Lung (tissue), 17 donors: ENCODE measurements at places on chromosomes 7 and 10. TPM values are rescaled to one million over a fixed set of nuclear protein-coding genes. Genes with fewer than 3 reads are reported as not detected.

GRCh38 chr10:4278186-4278585 lies 493.2 kb upstream of the KLF6 start:
- DNase-seq = peak; percentile 98

GRCh38 chr10:18777258-18777657 lies 118.0 kb downstream of the ARL5B start:
- DNase-seq = no peak

GRCh38 chr7:102111061-102112041 lies 175.3 kb upstream of the SH2B2 start:
- no peak for DNase-seq

GRCh38 chr10:133133471-133134231 lies 26.4 kb upstream of the KNDC1 start:
- no peak for DNase-seq

DNA sequence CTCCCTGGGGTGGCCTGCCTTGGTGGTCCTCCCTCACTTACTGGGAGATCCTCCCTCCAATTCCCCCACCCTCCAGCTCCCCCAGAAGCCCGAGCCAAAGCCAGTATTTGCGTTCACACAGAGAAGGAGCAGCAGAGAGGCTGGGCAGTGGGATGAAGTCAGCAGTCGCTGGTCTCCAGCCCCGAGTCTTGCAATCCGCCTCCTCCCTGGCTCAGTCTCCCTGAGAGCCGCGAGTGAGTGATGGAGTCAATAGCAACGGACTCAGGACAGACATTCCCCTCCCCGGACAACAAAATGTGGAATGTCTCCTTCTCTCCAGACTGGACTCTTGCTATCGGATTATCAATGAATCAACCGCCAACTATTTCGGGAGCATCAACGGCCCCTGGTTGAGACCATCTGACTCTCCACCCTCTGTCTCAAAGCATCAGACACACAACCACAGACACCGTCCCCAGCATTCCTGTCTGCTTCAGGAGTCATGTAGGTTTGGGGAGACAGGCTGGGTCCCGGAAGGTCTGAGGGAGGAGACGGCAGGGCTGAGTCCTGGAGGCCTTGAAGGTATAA lies 178.4 kb downstream of the SH3PXD2A start:
- DNase-seq = peak; percentile 68

GRCh38 chr7:149496642-149497391 lies 792 bp downstream of the ZNF746 start:
- peak; percentile 58 for DNase-seq

- DNase-seq = peak; percentile 29
Measured at GRCh38 chr10:96512524-96513304, 1.0 kb downstream of the TLL2 start.

GRCh38 chr7:121397822-121398221 lies 1.7 kb upstream of the FAM3C start:
- DNase-seq = no peak

- DNase-seq = no peak
Measured at GRCh38 chr7:46386428-46387399, 465.6 kb upstream of the IGFBP3 start.

DNA sequence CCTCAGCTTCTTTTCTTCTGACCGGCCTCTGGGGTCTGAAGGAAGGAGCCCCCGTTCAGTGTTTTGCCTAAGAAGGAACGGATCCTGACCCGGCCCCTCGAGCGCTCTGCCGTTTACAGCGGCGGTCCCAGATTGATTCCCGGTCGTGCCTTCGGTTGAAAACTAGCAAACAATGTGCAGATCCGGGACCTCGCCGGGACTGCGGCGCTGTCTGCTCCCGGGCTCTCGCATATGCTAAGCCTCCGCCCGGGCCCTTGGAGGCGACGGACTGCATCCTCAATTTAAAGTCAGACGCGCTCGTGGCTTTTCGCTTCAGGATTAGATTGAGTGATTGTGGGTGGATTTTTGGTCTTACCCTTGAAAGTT lies 559 bp downstream of the DBF4 start:
- peak; percentile 76 for DNase-seq

- no peak for DNase-seq
Measured at GRCh38 chr7:30463405-30464145, 15.0 kb downstream of the NOD1 start.

DNA sequence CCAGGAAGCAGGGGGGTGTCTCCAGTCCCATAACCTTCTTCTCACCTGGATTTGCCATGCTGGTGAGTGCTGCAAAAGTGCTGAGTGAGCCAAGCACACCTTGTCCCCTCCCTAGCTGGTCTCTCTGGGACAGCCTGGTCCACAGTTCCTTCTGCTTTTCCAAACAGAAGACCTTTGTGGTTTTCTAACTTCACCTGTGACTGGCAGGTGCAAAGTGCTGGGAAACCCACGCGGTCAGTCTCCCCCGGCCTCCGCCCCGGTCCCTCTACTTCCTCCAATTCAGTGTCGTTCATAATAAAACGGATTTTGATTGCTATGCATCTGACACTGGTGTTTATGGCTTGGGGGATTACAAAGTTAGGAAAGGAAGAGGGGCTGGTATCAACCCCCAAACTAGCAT lies 37.1 kb downstream of the RBAK start:
- DNase-seq = no peak

- peak; percentile 7 for DNase-seq
Measured at GRCh38 chr10:72567889-72568640, 57.8 kb downstream of the MICU1 start.

DNA sequence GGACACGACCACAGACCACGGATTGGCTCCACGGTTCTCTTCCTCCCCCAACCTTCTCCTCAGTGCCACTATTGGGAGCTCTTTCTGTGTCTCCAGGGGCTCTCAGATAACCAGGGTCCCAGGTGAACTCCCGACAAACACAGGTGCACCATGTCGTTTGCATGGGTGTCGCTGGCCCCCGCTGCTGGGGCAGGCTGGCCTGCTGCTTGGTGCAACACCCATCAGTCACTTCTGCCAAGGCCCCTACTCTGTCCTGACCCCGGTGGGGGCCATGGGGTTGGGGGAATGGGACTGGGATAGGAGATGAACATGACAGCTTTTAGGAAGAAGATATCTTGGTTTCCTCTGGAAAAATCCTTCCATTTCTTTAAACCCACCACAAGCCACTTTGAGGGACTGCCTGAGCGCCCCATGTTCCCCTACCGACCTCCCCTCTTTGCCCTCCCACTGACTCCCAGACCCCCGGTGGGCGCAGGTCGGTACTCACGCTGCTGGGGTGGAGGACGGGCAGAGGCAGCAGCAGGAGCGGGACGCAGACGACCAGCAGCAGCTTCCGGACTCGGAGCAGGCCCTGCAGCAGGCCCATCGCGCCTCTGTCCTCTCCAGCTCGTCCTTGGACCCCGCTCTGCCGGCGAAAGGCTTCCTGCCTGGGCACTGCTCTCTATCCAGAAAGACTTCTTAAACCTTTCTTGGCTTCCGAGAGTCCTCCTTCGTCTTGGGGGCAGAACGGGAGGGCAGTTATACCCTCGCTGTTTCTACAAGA lies 894 bp downstream of the SLC13A4 start:
- no peak for DNase-seq

GRCh38 chr7:35261476-35262285 lies 7.8 kb upstream of the TBX20 start:
- peak; percentile 15 for DNase-seq

GRCh38 chr10:33489501-33490176 lies 155.2 kb upstream of the NRP1 start:
- DNase-seq = peak; percentile 18

DNA sequence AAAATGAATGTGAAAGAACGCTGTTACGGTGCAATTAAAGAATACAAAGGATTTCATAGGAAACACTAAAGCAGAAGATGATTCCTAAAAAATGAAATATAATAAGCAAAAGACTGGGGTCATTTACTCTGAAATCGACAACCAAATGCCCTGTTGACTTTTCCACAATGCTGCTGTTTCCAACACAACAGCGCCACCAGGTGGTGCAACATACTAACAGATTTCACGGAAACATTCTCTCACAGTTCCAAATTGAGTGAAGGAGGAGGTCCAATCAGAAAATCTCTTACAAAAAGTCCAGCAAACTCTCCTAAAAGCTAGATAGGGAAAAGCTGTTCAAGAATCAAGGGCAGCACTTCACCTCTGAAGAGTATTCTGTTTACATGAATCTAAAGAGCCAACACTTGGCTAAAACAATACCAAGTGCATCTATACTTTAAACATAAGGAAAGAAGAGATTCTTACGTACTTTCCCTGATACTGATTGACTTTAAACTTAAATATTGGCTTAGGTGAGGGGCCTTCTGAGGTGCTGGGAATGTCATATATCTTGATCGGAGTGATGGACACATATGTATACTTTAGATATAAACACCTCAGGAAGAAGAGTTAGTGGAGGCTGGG lies 55.9 kb downstream of the UPF2 start:
- DNase-seq = peak; percentile 79

DNA sequence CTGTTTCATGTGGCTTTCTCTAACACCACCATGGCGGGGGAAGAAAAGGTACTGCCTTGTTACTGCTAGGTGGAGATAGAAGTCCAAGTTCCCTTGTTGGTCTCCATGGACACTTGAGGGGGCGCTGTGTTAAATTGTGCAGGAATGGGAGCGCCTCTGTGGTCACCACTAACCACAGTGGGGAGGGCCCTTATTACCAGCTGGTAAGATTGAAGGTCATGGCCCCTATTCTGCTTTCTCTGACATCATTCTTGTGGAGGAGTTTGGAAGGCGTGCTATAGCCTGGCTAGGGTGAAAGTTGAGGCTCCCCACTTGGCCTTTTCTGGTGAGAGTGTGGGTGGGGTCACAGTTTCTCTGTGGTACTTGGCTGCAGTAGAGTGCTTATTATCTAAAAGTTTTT lies 14.9 kb upstream of the MXI1 start:
- no peak for DNase-seq

- peak; percentile 22 for DNase-seq
Measured at GRCh38 chr10:77377678-77378352, 259.8 kb downstream of the KCNMA1 start.

DNA sequence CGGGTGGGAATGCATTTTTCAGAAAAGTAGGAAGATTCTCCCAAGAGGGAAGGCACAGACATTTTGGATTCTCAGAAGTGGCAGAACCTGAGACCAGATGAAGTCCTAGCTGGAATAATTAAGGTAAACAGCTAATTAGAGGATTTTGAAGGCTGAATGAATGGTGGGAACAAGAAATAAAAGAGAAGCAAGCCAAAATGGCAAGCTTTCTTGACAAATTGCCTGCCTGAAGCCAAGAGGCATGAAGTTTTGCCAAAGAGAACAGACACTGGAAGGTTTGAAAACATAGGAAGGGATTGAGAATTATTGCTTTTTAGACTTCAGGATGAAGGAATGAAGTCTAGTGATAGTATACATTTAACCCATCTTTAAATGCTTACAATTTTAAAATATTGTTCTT lies 115.0 kb upstream of the SEM1 start:
- DNase-seq = no peak

DNA sequence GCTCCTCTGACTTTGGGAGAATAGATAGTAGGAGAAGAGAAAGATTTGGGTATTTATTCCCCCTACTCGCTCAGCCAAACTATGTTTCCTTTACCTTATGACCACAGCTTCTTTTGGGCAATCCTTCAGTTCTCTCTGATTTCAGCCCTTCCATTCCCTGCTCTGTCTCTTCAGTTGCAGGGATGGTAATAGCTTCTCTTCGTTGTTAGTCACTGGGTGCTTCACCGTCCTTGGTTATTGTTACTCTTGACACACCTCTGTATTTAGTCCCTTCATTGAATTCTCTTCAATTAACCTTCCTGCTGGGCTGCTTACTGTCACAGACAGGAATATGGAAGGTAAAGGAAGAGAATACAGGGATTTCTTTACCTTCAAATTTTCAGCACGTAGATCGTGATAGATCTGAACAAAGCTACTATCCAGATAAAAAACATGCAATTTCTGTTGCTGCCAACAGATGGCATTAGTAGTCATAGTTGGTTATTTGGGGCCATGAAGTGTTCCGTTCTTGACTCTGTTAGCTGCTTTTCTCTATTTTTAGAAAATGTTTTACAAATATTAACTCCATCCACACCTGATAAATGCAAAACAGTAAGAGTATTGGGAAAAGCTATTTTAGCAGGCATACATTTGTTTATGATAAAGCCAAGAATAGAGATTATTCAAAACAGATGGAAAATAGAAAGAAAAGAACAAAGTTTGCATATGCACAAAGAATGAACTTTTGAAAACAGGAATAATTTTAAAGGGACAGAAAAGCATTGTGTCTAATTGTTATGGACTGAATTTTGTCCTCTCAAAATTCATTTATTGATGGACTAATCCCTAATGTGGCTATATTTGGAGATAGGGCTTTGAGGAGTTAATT lies 14.0 kb upstream of the PTTG1IP2 start:
- no peak for DNase-seq

DNA sequence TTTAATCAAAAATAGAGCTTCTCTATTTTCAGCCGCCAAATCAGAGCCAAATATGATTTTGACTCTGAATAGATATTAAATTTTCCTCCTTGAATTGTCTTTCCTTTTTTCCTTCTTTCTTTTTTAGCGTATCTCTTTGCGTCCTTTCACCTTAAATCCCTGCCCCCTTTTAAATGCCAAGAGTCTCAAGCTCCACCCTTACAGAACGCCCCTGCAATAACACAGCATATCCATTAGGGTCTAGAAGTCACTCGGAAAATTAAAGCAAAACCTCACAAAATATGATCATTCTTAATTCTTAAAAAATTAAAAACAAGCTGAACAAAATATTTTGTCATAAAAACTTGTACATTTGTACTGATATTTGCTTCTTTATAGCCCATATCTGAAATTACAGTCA lies 51.3 kb upstream of the GRM8 start:
- DNase-seq = no peak

DNA sequence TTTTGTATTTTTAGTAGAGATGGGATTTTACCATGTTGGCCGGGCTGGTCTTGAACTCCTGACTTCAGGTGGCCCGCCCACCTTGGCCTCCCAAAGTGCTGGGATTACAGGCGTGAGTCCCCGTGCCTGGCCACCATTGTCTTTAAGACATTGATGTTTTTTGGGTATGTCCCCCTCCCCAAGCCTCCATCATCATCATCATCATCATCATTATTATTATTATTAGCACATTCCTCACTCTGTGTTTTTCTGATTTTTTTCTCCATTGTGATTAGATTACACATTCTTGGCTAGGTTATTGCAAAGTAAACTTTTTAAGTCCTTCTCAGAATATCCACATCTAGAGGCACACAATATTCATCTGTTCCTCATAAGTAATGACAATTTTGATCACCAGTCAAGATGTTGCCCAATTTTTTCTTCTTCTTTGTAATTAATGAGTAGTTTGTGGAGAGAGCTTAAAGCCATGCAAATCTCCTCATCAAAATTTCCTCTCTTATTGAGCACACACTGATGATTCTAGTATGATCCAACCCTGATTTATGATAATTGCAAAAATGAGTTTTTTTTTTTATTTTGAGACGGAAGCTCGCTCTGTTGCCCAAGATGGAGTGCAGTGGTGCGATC lies 47.5 kb downstream of the EPC1 start:
- DNase-seq = no peak

- no peak for DNase-seq
Measured at GRCh38 chr10:115772606-115773005, 500.4 kb downstream of the GFRA1 start.

NPFFR1 gene
- 2.2 TPM for total RNA-seq

CUZD1 gene
- total RNA-seq = 0.94 TPM

AMPH gene
- total RNA-seq = 2.1 TPM

LIPN gene
- 0.34 TPM for total RNA-seq

ABCA13 gene
- 23.2 TPM for total RNA-seq

C10orf105 gene
- total RNA-seq = 0.14 TPM

GPR141 gene
- total RNA-seq = 5.6 TPM

PTPRZ1 gene
- 4.0 TPM for total RNA-seq

MACROH2A2 gene
- 7.8 TPM for total RNA-seq

PALS2 gene
- 7.6 TPM for total RNA-seq

CPA5 gene
- not detected for total RNA-seq

RALA gene
- 31.2 TPM for total RNA-seq

ADAMTS14 gene
- total RNA-seq = 3.9 TPM
